ENCODE measurements at places on chromosomes 4 and X.
A peak's percentile ranks its signal among the peaks of the same experiment; 100 is the strongest.

DNA sequence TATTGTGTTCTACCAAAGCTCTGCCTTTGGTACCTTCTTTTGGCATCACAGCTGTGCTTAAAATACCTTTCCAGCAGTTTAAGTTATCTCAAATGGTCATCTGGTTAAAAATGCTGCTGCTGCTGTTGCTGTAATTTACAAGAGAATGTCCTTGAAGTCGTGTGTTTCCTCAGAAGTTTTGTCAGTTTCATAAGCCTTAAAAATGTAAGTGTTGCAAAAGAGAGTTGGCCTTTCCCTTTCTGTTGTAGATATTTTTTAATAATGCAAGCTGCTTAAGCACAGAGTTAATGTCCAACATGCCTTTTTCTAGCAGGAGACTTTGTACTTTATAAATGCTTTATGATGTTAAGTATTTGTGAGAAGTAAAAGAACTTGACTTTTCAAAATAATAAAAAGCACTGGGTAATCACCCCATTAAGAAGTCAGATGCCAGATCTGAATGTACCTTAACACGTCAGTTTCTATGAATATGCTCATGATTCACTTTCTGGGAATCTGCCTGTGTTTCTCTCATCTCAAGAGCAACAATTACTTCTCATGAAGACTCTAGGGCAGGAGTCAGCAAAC is 35.3 kb upstream of the TENM3 start:
- DNase-seq = no peak

DNA sequence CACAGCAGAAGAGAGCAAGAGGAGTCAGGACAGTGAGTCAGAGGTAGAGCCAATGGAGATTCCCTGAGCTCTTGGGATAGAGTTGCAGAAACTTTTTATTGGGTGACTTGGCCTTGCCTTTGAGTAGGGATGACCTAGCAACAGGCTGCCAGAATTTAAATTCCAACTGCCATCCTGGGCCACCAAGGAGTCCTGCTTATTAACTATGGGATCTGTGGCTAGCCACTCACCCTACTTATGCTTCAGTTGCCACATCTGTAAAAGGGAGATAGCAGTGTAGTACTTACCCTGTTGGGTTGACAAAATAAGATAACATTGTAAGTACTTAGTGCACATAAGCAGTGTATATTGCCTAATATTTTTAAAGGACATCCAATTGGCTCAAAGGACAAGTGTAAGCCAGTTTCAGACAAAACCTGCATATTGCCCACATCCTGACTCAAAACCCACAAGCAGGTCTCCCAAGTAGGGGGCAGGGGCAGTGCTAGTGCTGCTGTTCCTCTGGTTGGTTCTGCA is 43.5 kb upstream of the TMEM164 start:
- DNase-seq = no peak

DNA sequence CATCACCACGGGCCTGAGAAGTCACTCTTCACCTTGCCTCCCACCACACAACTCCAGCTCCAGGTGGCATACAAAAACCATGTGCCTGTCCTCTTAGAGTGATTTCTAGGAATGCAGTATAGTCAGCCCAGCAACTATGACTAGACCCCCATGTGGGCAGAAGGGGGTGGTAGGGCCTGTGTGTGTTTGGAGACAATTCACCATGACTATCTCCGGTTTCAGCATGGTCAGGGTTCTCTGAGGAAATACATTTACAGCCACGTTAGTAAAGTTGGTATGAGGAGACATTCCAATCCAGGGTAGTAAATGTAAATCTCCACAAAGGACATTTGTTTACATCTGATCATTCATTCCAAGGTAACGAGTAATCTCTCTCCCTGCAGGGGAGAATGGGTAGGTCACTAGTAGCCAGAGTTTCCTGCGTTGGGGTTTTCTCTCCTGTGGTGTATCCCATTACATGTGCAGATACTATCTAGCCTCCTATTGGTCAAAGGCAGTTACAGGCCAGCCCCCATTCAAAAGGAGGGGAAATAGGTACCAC is 4.2 kb upstream of the MTMR1 start:
- DNase-seq = no peak

GRCh38 chr4:48237996-48238645 is 31.5 kb downstream of the TEC start:
- no peak for DNase-seq

DNA sequence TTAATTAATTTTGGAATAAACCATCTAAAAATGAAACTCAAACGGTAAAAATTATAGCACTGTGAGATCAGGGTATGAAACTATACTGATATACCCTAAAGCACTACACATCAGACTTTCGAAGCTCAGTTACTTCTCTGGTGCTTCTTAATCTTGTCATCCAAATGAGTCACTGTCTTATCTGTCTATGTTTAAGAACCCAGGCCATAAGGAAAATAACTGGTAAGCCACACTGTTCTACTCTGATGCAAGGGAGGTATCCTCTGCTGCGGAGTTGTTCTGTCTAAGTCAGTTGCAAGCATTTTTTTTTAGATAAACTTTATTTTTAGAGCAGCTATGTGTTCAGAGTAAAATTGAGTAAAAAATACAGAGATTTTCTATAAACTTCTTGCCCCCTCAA is 830.8 kb upstream of the POU3F4 start:
- DNase-seq = no peak

- DNase-seq = no peak
Measured at GRCh38 chr4:91427171-91427570, 876.6 kb upstream of the GRID2 start.

- DNase-seq = peak; percentile 77
Measured at GRCh38 chr4:169619958-169620879, at the start of gene CLCN3. TSS of gene CLCN3 (plus strand) at chr4:169620578. CDS start at chr4:169635929, 15,351 bp downstream.

All from T-helper 2 cell (primary cell).